Mucosa of gallbladder (tissue), 1 donor: ENCODE measurements at places on chromosomes 2 and 18. TPM values are rescaled to one million over a fixed set of nuclear protein-coding genes. Genes with fewer than 3 reads are reported as not detected.

GRCh38 chr2:239225871-239226561 is 174.8 kb downstream of the HDAC4 start:
- DNase-seq, result no peak

DNA sequence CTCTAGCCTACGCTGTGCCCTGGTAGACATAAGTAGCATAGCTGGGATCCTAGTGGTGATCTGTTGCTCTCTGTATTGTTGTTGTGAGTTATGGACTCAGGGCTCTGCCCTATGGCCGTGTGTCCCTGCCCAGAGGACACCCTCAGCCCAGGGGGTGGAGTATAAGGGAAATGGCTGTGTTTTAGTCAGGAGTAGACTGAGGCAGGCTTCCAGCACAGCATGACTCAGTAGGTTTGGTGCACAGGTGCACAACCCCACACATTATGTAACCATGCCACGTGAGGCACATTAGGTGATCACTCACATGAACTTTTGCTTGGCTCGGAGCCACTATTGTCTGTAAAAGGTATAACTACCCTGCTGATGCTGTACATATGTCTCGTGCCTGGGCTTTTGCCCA is 59.9 kb upstream of the PEX13 start:
- DNase-seq, result peak; percentile 85

DNA sequence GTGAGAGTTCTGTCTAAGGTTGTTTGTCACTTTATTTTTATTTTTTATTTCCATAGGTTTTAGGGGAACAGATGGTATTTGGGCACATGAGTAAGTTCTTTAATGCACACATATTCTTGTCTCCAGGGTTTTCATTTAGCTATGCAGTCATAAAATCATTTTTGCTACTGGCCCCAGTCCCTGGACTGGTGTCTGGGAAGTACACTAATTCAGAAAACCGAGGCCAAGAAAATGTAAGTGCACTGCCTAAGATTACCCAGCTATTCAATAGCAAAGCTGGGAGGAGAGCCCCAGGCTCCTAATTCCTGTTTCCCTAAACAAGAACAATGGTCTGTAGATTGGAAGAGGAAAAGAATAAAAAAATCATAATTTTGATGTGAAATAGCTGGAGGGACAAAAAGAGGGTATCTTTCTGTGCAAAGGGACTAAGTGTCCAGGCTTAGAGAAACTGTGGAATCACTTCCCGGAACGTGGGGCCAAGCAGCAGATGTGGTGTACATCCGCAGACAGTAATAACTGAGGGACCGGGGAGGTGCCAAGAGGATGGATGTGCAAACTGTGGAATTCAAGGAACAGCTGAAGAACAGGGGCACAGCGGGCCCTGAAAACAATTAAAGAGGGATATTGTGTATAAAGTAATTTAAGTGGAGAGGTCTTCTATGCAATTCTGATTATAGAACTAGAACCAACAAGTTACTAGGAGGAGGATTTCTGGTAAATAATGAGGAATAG is 236.3 kb downstream of the ACKR3 start:
- DNase-seq, result no peak

- no peak for DNase-seq
Measured at GRCh38 chr2:152431370-152432098, 96.6 kb downstream of the FMNL2 start.

Gene ERICH2
- 0.86 TPM for total RNA-seq
